ENCODE measurements at places on chromosomes 6 and 20.

DNA sequence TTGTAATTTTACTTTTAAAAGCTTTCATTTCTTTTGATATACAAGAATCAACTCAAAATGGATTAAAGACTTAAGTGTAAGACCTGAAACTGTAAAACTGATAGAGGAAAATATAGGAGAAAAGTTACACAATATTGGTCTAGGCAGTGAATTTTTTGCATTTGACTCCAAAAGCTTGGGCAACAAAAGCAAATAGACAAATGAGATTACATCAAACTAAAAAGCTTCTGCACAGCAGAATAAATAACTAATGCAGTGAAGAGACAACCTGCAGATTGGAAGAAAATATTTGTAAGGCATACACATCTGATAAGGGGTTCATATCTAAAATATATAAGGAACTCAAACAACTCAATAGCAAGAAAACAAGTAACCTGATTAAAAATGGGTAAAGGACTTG, 3.0 kb downstream of the GABRR1 start:
- DNase-seq, result no peak

DNA sequence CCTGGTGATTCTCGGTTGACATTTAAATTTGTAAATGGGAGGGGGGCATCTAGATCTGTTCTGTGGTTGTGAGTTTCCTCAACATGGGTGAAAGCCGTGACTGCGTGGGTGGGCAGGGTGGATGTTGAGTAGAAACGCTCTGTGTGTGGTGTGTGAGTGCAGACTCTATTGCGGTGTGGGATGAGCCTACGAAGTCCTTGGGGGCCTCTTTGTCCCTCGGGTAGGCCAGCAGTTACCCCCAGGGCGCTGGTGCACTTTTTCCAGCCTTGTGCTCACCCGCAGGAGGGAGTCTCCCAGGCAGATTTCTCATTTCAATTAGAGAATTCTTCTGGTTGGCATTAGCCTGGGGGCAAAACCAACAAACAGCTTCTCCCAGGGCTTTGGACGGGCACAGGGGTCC, 10.6 kb downstream of the TOX2 start:
- DNase-seq, result no peak

- no peak for DNase-seq
These were observed 10.2 kb upstream of the MICAL1 start for GRCh38 chr6:109465772-109466171.

- DNase-seq, result peak; percentile 39
These were observed 3.0 kb downstream of the NR2E1 start for GRCh38 chr6:108168501-108169463.

DNA sequence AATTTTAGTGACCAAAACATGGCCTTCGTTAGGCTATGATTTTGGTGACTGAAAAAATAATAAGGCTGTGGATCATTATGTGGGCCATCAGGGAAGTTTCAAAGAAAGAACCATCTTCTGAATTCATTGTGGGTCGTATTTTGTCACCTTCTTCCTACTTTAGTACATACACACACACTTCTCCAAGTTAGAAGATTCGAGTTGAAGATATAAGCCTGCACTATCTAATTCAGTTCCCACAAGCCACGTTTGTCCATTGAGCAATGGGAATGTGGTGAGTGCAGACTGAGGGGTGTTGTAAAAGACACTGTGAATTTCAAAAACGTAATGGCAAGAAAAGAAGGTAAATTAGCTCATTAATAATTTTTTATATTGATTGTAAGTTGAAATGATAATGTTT, 766.0 kb downstream of the KIF16B start:
- DNase-seq, result no peak

GRCh38 chr6:33709605-33710295, 1.8 kb downstream of the UQCC2 start:
- no peak for DNase-seq

- peak; percentile 21 for DNase-seq
These were observed 62.0 kb upstream of the BCLAF1 start for GRCh38 chr6:136351518-136352110.

DNA sequence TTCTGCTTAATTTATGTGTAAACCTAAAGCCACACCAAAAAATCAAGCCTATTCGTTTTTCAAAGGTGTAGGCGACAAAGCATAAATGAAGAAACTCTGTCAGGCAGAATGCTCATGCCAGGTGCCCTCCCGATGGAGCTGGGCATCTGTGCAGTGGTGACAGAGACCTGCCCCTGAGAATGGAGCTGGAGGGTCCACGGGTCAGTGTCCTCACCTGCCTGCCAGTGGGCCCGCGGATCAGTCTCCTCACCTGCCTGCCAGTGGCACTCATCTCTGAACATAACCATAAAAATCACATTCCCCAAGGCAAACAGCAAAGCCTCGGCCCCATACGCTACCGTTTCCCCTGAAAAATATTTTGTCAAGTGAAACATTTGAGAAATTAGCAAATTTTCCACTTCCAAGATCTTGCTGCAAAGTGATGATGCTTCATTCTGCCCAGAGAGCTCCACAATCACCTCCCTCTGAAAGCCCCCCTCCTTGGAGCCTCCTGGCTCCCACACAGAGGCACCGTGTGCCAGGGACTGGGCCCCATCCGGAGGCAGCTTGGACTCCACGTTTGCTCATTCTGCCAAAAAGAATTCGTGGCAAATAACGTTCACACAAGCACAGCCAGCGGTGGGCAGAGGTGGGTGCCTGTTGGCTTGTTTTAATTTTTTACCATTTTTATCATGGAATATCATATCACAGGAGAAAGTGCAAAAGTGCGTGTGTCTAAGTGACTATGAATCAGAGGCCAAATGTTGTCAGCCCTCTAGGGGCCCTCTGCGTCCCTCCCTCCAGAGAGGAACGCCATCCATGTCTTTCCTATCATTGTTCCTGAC, 88.8 kb downstream of the YTHDF1 start:
- no peak for DNase-seq

DNA sequence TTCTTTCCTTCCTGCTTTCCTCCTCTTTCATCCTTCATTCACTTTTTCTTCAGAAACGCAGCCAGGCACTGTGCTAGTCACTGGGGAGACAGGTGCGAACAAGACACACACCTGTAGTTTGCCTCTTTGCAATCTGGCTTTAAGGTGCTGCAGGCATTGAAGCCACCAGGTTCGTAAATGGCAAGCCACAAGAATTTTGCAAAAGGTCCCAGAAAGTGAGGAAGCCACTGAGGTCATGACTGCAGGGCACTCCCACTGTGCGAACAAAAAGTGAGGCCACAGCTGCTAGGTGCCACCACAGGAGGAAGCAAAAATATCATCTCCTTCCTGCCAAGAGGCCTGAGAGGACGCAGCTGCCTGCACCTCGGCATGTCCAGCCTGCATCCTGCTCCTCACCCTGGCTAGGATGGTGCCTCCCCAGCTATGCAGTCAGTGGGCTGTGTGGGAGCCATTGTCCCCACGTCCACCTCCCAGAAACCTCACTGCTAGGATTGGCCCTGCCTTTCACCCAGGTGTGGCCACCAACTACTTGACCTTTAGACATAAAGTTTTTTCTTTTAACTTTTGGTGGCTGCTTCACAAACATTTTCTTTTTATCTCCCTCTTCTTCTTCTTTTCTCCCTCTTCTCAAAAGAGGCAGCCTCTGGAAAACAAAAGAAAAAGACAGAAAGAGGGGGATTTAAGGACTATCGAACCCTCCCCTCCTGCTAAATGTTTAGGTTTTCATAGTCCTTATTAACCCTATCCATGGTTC, 230.8 kb downstream of the BCAS1 start:
- DNase-seq, result no peak

DNA sequence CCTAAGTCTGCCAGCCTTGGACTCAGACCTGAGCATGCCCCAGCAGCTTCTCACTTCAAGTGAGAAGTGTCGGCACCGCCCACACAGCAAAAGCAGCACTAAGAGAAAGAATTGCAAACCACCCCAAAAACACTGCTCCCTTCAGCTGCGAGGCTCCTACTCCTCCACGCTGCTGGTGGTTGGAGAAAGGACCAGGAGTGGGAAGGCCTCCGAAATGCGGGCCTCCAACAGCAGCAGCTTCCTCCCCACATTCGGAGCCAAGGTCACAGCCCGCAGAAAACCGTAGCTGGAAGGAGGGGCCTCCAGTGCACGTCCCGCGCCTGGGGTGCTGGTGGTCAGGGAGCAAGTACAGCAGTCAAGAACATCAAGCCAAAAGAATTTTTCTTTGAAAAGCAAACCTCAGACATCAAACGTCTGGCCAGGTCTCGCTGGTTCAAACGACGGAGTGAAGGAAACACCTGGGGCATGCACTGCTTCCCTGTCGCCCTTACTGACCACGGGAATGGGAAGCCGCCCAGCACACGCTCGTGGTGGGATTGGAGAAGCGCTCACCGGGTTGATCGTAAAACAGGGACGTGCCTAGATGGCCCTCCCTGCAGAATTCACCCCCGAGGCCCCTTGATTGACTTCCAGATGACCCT, 185.6 kb upstream of the CST7 start:
- DNase-seq, result no peak

- peak; percentile 39 for DNase-seq
These were observed 27.5 kb upstream of the CEP85L start for GRCh38 chr6:118678866-118679265.

- DNase-seq, result no peak
These were observed 130.1 kb downstream of the BCAS1 start for GRCh38 chr20:53940360-53940702.

GRCh38 chr20:17797579-17797978, 97.8 kb downstream of the BANF2 start:
- no peak for DNase-seq

GRCh38 chr6:7973584-7973983, 63.0 kb upstream of the TXNDC5 start:
- no peak for DNase-seq

DNA sequence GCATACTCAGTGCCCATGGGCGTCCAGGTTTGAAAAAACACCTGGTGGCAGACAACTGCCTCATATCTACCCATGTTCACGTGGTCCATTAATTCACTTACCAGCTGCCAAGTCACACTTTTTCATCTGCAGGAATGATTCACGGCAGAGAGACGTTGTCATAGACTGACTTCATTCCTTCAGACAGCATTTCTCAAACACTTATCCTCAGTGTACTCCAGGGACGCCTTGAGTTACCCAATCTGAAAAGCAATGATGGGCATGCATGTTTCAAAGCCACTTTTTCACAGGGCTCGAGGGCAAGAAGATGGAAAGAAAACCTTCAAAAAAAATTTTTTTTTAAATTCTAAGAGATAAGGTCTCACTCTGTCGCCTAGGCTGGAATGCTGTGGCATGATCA, 6.0 kb downstream of the MMP24OS start:
- DNase-seq, result peak; percentile 55

GRCh38 chr6:25971187-25971821, 8.7 kb downstream of the TRIM38 start:
- DNase-seq, result peak; percentile 93

- no peak for DNase-seq
These were observed 43.8 kb downstream of the FUT9 start for GRCh38 chr6:96059586-96059985.

- DNase-seq, result no peak
These were observed 17.4 kb upstream of the PBOV1 start for GRCh38 chr6:138235693-138236092.

DNA sequence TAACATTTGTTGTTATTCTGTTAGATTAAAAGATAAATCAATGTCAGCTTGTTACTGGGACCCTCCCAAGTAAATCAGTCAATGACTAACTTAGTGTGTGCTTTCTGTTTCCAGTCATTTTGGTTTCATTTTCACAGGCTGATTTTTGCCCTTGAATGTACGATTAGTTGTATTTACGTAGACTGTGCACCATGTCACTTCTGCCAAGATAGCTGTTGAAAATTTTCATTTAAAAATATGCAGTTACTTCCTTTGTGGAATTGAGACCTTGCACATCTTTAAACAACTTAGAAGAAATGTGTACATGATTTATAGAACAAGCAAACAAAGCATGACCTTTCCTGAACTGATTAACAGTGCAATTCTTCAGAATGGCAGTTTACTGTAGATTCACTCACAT, 944.8 kb upstream of the CITED2 start:
- DNase-seq, result peak; percentile 86

DNA sequence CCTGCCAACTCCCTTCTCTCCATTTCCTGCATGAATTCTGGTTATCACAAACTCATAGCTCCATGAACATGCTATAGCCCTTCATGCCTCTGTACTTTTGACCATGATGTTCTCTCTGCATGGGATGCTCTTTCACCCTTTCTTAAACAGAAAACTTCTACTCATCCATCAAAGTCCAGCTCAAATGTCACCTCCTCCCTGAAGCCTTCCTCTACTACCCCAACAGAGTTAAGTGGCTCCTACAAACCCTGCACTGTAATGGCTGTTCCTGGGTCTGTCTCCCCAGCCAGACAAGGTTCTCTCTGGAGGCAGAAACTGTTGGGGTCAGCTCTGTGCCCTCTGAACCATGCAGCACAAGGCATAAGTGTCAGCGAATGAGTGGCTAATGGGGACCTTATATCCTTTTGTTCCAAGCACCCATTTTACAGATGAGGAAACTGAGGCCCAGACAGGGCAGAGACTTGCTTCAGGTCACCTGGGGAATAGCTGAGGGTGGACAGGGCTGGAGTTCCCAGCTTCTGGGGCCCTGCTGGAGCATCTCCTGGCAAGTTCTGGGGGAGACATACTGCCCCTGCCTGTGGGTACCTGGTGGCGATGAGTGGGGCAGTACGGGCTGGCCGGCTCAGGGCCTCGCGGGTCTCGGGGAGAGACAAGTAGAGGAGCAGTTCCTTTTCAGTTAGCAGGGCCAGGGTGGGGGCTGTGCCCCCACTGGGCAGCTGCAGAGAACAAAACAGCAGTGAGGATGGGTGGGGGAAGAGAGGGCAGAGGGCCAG, 10.6 kb upstream of the CDK5RAP1 start:
- DNase-seq, result no peak

DNA sequence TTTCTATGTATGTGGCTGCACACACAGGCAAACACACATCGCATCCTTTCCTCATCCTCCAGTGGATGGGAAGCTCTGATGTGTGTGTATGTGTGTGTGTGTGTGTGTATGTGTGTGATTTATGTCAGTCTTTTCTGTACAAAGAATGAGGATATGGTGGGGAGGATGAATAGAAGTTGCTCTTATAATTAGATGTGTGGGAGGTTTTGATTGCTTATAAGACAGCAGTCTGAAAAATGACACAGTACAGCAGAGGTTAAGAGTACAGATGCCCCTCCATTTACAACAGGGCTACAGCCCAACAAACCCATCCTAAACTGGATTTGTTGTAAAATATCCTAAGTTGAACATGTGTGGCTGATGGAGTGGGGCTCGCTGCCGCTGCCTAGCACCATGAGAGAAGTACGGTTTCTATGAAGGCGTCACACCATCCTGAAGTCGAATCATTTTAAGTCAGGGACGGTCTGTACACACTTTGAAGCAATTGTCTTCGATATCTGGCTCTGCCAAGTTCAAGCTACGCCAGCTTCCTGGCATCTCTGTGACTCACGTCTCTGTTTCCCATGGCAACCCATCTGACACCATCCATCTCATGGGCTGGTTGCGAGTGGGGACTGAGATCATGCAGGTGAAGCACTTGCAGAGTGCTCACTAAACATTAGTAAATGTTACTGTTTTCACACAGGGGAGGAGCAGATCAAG, 252.6 kb downstream of the MYLK4 start:
- no peak for DNase-seq

DNA sequence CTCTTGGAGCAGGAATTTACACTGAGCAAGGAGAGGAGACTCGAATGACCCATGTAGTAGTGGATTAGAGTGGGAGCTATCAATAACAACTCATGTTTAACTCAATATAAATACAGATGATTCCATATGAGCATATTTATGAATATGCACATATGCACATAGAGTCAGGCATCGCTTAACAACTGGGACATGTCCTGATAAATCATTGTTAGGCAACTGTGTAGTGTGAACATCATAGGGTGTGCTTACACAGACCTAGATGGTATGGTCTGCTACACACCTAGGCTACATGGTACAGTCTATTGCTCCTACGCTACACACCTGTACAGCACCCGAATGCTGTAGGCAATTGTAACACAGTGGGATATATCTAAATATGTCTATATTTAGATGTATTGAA, 75.9 kb upstream of the RALGAPA2 start:
- DNase-seq, result no peak

Data from choroid plexus epithelial cell (primary cell).